ENCODE measurements at places on chromosomes 7 and 10. TPM values are rescaled to one million over a fixed set of nuclear protein-coding genes. Genes with fewer than 3 reads are reported as not detected.

The NPSR1 gene
- total RNA-seq = not detected

The STRIP2 gene
- 40.2 TPM for total RNA-seq

The ANKRD26 gene
- 5.7 TPM for total RNA-seq

The ZNF853 gene
- 0.27 TPM for total RNA-seq

The USP6NL gene
- 0.56 TPM for total RNA-seq

The KIN gene
- total RNA-seq = 13.9 TPM

The CYP2C8 gene
- total RNA-seq = 0.22 TPM

The ARMC10 gene
- 33.2 TPM for total RNA-seq

The PLAC9 gene
- not detected for total RNA-seq

The LRIT1 gene
- not detected for total RNA-seq

The GOT1 gene
- 30.2 TPM for total RNA-seq

The CYP26C1 gene
- not detected for total RNA-seq

The TRIM8 gene
- 55.1 TPM for total RNA-seq

The CALCR gene
- not detected for total RNA-seq

The SLC25A13 gene
- 12.8 TPM for total RNA-seq

The LIPJ gene
- not detected for total RNA-seq

The HIP1 gene
- 1.9 TPM for total RNA-seq

The NUTM2D gene
- 3.2 TPM for total RNA-seq

The WNT16 gene
- total RNA-seq = not detected

The FFAR4 gene
- not detected for total RNA-seq

The ZPBP gene
- total RNA-seq = not detected

The TCERG1L gene
- 0.07 TPM for total RNA-seq

The EPDR1 gene
- total RNA-seq = not detected

The GSTO1 gene
- 112 TPM for total RNA-seq

The HOXA5 gene
- total RNA-seq = not detected

The ODAD2 gene
- not detected for total RNA-seq

The GCC1 gene
- 20.7 TPM for total RNA-seq

The OR6B1 gene
- total RNA-seq = not detected

The LRRD1 gene
- not detected for total RNA-seq

The FBXO24 gene
- total RNA-seq = 0.85 TPM

Measured in T-helper 1 cell treated with Interleukin-12 subunit alpha and Interleukin-12 subunit beta and Interleukin-4 antibody, amounts not matched to agents 30 ng/mL and 1 ng/mL, for 36 hours (primary cell).